ENCODE measurements at places on chromosomes 2 and 18.

DNA sequence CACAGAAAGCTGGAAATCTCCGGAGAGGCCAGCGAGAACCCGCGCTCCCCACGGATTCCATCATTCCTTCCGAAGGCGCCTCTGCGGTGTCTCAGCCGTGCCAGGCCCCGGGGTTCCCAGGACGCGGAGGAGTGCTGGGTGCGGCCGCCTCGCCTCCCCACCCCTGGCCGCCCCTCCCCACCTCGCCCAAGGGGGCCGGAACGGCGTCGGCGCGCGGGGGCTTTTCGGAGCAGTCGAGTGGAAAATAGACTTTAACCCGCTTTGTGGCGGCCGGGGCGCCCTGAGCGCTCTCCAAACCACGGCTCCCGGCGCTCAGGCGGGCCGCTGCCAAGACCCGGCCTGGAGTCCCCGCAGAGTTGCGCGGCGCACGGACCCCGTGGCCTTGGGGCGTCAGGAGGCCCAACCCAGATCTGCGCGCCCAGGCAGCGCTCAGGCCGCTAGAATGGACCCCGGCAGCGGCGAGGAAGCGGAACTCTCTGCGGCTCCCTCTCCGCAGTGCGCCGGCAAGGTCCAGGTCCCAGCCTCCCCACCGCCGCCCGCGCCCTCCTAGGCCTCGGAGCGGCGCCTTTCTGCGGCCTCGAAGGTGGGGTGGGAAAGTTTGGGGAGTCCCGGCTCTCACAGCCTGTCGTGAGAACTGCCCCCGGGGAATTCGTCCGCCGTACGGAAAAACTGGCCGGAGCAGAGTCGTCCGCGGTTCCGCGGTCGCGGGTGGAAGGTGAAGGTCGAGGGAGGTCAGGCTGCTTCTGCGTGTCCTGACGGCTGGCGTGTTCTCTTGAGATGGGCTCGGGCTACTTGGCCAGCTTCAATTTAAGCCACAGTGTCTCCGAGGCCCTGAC is 1.2 kb upstream of the EMX1 start:
- DNase-seq, result no peak

DNA sequence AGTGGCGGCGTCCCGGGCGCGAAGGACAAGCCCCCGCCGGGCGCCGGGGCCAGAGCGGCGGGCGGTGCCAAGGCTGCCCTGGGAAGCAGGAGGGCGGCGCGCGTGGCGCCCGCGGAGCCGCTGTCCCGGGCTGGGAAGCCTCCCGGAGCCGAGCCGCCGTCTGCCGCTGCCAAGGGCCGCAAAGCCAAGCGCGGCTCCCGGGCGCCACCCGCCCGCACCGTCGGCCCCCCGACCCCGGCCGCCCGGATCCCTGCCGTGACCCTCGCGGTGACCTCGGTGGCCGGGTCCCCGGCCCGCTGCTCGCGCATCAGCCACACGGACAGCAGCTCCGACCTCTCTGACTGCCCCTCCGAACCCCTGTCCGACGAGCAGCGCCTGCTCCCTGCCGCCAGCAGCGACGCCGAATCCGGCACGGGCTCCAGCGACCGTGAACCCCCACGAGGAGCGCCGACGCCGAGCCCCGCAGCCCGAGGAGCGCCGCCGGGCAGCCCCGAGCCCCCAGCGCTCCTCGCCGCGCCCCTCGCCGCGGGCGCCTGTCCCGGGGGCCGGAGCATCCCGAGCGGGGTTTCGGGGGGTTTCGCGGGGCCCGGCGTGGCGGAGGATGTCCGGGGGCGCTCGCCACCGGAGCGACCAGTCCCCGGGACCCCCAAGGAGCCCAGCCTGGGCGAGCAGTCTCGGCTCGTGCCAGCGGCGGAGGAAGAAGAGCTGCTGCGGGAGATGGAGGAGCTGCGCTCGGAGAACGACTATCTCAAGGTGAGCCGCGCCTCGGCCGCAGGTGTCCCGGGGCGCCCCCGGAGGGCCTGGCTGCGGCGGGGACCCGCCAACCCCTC is 820 bp downstream of the MTCL1 start:
- no peak for DNase-seq

DNA sequence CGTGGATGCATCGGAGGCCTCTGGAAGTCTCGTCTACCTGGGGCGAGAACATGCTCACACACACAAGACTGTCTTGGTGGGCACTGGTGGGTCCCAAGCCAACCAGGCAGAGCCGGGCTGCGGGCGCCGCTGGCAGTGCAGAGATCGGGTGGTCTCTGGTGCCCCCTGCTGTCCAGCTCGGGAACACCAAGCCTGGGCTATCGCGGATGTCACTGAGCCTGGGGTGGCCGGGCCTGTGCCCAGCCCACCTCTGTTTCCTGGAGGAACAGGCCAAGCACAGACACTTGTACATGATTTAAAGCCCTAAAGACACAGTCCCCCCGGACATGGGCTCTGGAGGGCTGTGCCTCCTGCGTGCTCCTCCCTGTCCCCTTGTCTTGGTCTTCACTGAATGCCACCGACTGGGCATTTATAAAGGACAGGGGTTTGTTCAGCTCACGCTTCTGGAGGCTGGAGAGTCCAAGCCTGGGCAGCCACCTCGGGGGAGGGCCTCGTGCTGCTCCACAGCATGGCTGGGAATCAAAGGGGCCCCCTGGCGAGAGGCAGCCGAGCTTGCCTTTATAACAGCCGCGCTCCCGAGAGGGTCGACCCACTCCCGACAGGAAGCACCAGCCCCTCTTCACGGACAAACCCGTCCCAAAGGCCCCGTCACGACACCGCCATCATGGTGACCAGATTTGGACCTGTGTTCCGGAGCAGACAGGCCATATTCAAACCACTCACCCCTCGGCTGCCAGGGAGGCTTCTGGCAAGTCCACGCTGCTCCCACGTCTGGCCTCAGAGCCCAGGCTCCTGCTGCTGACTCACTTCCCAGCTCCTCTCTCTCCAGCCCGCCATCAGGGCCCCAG is 3.6 kb upstream of the OTOS start:
- DNase-seq, result peak; percentile 32

DNA sequence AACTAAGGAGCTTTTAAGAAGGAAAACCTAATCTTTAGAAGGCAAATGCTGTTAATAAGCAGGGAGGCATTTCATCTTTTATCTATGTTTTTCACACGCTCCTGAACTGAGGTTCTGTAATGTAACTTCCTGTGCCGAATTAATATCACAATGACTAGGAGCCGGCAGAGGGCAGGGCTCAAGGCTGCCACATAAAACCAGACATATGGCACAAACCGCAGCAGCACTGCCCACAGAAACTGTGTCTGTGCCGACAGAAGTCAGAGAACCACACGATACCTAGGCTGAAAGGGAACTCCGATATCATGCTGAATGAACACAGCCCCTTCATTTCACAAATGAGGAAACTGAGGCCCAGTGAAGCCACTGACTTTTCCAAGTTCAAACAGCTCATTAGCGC is 112.1 kb downstream of the EIPR1 start:
- no peak for DNase-seq

- DNase-seq, result no peak
These were observed 182.1 kb downstream of the CYP26B1 start for GRCh38 chr2:71965530-71965929.
